ENCODE measurements at places on chromosomes 7 and 10.

DNA sequence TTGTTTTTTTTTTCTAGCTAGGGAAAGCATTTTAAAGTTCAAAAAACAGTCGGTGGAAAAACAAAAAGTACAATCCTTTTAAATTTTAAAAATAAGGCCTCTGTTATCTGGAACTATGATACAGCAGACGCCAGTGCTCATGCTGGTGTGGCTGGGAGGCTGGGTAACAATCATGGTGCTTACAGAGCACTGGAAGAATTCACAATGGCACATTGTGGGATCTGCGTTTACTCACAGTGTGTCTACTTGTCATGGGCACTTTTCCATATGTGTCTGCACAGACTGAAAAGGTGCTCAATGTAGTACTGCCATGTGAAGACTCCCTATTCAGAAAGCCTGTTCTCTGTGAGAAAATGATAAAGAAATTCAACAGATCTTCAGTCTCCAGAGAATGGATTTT is 278.2 kb upstream of the IMMP2L start:
- no peak for DNase-seq

DNA sequence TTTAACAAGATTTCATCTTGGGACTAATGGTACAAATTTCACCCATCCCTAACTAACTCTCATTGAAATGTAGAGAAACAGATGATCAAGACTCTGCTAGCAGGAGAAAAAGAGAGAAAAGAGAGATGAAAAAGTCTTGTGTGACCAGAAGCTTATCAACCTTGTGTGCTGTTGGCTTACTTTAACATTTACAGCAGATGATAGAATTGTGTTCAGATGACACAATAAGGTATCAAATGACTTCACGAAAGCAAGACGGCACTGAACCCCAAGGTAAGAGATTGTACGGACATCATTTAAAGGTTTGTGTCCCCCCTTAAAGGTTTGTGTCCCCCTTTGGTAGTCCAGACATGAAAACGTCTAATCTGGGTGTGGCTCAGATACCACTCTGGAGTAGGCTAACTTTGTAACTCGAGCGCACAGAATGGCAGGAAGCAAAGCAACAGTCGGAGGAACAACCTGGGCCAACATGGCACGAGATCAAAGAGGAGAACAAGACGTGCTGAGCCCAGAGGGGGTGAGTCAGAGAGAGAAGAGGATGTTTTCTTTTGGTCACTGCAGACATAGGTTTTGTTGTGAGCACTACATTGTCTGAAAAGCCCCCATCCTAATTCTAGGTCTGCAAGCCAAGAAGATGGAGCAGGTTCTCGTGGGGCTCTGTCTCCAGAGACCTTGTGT is 10.4 kb upstream of the LMBR1 start:
- no peak for DNase-seq

DNA sequence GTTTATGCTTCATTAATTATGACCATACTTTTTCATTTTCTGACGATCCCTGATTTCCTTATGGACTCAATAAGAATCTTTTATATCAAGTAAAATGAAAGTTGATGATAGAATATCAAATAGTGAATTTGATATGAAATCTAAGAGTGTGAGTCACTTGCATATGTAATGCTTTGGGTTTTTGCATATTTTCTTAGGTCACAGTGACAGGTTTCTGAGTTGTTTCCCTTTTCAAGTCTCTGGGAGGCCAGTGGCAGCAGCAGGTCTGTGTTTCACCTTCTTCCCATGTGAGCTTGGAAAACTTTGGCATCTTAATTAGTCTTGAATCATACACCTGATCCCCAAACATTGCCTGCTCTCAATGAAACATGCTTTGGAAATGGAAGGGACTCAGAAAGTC is 34.7 kb upstream of the GJD4 start:
- no peak for DNase-seq

DNA sequence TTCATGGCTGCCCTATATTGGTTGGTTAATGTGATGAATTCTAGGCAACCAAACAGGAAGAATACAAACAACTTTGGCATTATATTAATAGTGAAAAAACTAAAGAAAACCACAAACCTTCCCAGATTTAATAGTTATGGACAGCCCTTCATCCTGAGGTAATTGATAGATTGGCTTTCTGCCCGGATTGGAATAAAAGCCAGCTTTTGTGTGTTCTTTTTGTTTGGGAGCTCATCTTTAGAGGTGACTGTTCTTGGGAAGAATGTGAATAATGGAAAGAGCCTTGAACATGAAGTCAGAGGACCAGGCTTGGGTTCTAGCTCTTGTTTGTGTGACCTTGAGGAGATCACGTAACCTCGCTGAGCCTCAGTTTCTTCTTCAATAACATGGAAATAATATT is 92.3 kb downstream of the VTI1A start:
- no peak for DNase-seq

GRCh38 chr7:105808209-105808608 is 68.2 kb downstream of the ATXN7L1 start:
- no peak for DNase-seq

DNA sequence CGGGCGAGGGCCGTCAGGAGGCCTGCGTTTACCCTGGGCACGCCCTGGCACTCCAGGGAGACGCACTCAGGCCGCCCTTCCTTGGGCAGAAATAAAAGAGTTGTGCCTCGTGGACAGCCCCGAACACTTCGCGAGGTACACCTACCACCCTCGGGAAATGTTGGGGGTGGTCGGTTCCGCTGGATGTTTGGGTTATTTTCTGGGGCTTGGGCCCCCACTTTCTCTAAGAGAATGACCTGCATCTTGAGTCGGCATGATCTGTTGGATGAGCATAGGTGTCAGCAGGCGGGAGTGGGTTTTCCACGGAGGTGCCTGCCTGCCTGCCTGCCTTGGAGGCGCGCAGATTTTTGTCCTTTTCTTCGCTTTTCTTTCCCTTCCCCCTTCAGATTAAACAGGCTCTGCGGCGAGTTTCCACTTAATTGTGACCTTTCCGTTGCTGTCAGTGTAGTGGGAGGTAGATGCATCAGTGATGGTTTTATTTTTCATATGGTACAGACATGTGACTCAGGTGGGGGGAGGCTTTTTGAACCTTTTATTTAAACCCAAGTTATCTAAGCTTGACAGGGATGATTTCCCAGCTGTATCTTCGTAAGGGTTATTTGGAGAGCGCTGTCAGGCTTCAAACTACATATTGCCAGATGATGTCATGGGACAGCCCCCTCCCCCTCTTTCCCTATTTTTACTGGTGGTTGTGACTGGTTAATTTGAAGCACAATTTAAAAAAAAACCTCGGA is 661 bp downstream of the HECTD2 start:
- DNase-seq, result no peak

GRCh38 chr7:20331910-20332813 is 1.5 kb downstream of the ITGB8 start:
- no peak for DNase-seq

DNA sequence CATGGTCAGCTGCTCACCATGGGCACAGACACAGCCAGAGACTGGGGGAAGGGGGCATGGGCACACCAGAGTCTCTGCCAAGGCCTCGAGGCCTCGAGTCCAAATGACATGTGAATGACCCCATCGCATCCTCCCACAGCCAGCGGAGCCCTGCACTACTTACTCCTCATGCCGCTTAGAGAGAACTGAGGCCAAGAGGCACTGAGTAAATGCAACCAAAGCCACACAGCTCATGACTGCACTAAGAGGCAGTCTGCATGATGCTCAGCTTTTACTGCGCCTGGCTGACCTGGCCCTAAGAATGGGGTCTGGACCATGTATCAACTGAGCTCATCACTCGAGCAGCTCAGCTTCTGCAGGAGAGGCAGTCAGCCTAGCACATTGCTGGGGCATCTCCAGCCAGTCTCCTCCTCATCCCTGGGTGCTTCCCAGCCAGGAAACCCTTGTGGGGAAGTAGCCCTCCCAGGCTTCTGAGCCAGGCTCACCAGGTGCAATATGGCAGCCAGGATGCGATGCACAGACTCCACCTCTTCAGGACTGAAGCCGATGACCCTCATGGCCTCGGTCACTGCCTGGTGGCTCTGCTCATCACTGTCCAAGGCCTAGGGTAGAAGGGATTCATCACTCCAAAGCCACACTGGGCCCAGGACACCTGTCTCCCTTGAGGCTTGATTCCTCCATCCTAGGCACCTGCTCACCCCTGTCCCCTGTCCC is 7.5 kb downstream of the MYO1G start:
- DNase-seq, result no peak

DNA sequence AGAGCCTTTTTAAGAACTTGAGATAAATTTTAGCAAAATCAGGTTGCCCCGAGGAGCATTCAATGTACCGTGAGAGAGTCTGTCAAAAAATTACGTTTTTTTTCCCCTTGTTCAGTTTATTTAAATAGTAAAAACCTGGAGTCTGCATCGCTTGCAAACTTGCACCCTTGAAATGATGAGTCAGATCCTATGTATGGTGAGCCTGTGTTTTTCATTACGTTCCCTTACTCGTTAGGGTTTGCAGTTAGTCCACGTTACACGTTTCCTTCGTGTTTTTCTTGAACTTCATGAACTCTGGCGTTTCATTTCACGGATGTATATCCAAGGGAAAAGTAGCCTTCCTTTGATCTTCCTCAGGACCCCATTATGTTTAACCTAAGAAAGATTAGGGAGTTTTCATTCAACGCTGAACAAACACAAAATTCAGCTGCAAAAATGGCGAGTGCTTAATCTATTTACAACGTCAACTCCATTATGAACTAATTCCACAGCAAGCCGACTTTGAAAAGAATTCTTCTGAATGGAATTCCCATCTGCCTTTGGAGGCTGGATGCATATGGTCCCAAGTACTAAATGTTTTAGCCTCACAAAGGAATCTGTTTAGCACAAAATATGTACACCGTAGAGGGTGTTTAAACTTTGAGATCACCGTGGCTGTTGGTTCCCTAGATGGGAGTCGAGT is 182.4 kb downstream of the MYOF start:
- no peak for DNase-seq

DNA sequence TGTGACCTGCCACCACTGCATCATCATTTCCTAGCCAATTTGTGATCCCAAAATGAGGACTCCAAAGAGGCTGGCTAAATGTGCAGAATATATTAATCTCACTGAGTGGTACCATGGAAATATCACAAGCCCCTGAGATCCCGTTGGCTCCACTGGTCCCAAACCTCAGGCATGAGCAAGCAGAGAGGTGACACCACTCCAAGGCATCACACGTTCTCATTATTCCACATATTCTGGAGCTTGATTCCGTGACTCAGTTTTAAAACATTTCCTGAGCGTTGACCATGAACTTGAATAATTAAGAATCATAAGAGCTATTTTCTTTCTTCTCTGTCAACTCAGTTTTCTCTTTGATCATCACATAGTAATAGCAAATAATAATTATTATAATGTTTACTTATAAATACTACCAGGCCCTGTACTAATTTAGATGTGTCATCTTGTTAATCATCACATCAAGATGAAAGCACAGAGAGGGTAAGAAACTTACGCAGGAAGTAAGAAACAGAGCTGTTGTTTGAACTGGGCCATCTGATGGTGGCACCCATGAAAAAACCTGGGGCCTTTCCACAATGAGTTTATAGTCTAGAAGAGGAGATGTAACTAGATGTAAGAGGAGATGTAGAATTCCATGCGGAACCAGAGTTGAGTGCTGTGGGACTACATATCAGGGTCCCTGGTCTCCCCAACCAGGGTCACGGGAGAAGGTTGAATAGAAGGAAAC is 3.5 kb downstream of the APBB1IP start:
- DNase-seq, result no peak

DNA sequence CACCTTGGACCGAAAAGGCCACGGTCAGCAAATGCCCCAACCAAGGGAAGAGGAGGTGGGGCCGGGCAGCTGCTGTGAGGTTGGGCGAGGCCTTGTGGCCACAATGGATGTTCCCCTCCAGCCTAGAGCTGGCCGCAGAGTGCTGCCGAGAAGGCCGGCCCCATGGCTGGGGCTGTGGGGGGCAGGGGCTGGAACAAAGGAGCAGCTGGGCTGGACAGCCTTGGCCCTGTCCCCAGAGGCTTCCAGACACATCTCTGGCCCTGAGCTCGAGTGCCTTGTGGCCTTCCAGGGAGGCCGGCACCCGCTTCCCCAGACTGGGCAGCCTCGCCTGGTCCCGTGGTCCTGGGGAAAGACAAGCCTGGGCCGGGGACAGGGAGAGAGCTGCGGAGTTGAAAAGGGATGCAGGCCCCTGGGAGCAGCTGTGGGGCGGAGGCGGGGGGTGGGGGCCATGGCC is 88.0 kb downstream of the PDGFA start:
- no peak for DNase-seq

DNA sequence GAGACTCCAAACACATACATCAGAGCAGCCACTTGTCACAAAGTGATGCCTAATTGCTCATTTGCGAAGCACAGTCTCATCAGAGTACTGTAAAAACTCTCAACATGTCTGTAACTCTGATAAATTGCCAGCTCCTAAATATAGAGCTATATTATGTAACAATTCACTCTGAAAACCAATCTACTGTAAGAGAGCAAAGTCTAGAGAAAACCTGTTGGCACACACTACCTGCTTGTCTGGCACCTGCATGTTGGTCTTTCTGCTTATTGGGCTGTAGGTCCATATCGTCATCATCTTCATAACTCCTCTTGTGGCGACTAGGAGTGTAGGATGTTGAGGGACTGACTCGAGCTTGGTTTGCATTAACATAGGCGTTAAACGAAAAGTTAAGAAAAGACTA is 19.8 kb downstream of the MCMBP start:
- no peak for DNase-seq

DNA sequence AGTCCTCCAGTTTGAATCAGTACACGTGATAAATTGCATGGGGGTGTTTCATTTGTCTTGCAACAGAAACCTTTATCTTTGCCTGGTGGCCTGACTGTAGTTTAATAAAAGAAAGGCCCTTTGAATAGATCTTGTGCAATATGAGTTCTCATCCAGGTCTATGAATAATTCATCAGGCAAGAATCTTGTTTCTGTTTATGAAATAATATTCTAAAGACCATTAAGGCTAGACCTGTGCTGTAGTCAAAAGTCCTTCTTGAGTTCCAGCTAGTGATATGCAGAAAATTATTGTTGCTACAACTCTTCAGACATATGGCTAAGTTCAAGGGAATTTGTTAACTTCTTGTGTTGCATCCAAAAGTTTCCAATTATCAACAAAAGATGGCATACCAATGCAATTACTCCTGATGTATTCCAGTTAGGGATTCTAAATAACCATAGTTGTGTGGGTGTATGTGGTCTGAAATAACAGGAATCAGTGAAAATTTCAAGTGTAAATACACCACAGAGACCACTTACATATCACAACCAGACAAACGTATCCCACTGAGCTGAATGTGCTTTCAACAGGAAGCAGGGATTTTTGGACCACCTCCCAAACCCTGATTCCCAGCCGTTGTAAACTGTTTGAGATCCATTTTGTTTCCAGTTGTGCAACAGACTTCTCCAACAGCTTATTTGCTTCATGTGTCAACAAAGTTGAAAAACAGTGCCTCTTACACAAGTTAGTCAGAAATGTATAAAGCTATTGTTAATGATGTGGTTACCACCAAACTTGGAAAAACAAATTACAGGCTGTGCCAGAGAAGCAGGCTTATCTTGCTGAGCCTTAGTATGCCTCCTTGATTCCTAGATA is 54.7 kb upstream of the BICC1 start:
- DNase-seq, result no peak

GRCh38 chr10:129796710-129797420 is 167.2 kb downstream of the EBF3 start:
- no peak for DNase-seq

- DNase-seq, result no peak
Observed at GRCh38 chr10:93701866-93702209, 554 bp downstream of the FRA10AC1 start.

Data from GM12891 (cell line).